Right lung (tissue), 10 donors: ENCODE measurements at places on chromosomes 13 and 19. TPM values are rescaled to one million over a fixed set of nuclear protein-coding genes. Genes with fewer than 3 reads are reported as not detected.

DNA sequence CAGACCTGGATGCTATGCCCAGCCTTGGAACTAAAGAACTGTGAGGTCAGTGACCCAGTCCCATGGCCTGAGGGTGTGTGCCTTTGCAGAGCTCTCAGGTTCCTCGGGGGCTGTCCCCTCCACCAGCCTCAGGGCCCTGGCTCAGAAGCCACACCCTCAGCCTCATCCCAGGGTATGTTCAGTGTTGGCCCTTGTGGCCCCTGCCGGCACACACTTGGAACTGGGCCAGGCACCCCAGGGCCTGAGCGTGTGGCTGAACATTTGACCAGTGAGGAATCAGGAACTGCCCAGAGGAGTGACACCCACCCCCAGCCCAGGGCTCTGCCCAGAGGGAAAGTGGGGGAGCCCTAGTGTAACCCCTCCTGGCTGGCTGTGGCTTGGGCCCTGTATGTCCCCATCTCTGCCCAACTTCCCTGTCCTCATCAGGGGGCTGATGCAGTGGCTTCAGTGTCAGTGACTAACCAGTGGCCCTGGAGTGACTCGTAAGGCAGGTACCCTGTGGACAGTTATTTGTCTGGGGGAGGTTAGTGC is 10.0 kb downstream of the NKPD1 start:
- no peak for DNase-seq

DNA sequence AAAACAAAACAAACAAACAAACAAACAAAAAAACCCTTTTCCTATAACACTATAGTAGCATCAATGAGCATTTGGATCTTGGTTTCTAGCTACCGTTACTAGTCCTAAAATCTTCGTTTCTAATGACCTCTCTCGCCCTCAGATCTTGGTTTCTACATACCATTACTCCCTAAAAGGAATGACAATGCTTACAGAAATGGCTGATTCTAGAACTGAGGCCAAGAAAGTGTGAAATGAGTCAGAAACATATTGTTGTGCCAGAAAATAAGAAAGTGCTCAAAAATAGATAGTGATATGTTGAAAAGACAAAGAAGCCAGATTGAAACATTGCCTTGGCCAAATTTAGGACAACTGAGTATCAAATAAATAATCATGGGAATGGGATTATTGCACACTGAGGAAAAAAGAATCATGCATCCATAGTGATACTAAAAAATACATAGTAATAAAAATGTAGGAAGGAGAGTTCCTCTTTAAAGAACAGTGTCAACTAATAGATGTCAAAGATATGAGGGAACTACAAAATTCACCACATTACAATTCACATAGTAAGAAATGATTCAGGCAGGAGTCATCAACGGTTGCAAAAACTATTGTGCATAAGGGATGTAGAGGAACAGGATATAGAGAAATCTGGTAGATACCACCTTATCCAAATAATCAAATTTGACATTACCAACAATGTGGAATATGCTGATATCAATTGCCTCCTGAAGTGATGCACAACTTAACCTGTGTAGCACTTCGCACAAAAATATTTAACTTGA is 386.6 kb downstream of the DIAPH3 start:
- no peak for DNase-seq

DNA sequence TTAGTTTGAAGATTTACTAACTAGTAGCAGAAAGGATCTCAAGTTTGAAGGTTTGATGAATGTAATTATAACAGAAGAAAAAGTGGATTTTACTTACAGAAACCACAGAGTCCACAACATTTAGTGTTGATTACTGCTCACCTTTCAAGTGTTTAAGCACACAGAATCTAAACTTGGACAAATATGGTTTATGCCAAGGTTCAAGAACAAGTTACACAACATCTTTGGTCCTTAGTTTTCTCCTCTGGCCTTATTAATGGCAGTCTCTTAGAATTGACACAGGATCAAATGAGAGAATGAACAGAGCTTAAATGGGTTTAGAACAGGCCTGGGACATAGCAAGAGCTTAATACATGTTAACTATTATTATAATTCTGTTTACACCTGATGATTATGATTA is 133.0 kb downstream of the RBM26 start:
- no peak for DNase-seq

Gene ZNF726
- polyA plus RNA-seq, result 17.1 TPM
